CD4-positive, alpha-beta T cell treated with Interleukin-4 for 4 hours (primary cell): ENCODE measurements at places on chromosomes 16 and 17.
A peak's percentile ranks its signal among the peaks of the same experiment; 100 is the strongest.

DNA sequence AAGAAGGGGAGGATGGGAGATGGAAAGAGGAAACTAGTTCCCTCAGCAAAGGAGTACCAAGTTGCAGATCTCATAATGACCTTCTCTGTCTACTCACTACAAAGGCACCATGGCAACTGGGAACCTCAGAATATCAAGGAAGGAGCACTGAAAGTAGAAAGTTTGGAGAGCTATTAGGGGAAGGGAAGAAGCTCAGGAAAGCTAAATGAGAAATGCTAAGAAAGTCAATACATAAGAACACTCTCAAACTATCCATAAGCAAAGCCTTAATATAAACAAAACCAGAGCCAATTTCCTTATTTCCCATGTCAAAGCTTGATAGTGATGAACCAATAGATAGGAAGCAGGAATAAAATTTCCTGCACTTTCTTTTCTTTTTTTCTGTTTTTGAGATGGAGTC is 57.9 kb upstream of the C17orf78 start:
- no peak for DNase-seq

DNA sequence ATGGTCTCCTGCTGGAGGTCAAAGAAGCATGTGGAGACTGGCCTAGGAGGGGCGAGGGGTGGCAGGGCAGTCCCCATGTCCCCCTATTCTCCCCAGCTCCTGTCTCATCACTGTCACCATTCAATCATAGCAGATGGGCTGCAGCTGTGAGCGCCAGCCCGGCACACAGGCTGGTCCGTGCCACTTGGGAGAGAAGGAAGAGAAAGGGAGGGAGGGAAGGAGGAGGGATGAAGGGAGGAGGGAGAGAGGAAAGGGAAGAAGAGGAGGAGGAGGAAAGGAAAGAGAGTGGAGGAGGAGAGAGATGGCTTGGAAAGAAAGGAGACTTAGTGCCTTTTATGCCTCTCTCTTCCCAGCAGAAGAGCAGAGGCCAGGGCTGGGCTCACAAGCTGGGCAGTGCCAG is 12.4 kb downstream of the NEUROD2 start:
- DNase-seq: no peak

DNA sequence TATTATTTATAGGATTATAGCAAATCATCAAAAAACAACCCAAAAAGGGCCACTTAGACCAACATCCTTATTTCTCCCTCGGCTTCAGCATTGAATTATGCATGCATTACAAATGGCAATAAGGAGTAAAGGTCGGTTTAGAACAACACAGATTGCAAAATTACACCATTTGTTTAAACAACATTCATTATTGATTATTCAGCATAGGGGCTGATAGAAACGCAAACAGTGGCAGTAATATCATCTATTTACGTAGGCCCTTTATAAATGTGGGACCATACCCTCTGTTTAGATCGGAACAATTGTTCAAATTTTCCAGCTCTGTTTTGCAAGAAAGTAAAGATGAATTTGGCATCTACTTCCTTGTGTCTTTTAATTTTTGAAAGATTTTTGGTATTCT is 153.3 kb downstream of the WWOX start:
- DNase-seq: no peak

DNA sequence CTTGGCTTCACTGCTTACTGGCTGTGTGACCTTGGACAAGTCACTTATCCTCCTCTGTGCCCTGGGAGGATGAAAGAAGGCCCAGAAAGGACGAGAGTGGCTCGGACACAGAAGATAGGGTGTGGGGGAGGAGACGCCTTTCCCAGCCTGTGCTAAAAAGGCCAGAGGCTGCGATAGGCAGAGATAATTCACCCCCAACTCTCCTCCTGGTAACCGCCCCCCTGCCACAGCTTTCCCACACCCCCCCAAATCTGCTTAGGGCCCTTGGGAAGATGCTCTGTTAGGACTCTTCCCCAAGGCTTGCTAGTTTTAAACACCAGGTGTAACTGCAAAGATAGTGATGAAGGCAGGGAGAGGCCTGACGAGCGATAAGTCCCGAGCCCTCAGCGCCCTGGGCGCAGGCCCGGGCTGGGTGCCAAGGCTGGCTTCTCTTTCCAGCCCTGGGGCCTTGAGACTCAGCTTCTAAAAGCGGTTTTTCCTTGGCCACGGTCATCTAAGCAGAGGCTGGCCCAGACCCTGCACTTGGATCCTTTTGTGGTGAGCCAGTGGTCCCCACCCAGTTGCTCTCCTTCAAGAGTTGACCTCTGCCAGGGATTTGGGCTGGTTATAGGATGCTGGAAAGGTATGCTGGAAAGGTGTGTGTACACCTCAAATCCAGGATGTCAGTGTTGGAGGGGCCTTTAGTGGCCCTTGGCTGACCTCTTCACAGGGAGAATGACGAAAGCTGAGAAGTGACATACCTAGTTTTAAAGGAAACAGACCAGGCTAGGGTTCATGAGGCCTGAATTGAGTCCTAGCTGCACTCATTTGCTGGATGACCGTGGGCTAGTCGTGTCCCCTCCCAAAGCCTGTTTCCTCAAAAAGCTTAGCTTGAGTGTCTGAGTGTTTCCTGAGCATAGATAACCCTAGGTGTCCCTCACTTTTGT is 3.4 kb upstream of the PPP1R9B start:
- DNase-seq: no peak

DNA sequence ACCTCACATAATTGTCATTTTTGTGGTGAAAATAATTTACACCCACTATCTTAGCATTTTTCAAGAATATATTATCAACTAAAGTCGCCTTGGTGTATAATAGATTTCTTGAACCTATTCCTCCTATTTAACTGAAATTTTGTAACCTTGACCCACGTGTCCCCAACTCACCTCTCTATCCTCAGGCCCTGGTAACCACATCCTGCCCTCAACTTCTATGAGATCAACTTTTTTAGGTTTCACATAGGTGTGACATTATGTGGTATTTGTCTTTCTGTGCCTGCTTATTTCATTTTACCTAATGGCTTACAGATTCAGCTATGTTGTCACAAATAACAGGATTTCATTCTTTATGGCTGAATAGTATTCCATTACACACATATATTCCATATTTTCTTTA is 73.0 kb upstream of the CNTNAP4 start:
- DNase-seq: no peak

- no peak for DNase-seq
Measured at GRCh38 chr16:77780378-77780837, 8.0 kb upstream of the VAT1L start.

DNA sequence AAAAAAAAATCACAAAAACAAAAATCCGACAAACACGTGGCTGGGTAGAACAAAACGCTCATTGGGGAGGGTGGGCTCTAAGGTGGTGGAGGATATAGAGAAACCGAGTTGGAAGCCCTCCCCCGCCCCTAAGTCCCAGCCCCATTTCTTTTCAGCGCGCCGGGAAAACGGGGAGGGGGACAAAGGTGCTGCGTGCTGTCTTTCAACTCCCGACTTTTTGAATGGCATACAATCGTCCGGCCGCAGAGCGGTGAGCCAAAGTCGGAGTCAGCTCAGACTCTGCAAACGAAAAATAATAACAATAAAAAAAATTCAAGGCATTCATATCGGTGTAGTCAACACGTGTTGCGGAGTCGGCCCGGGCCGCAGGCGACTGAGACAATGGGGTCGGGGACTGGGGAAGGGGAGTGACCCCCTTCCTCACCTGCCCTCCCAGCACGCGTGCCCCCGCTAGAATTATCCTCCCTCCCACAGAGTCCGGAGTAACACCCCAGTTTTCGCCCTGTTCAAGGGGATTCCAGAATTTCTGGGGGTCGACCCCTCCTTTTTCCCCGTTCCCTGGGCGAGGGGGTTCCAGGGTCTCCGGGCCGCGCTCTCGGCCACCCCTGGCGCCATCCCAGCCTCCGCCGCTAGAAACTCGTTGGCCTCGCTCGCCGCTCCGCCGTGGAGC is 1.7 kb upstream of the IGF2BP1 start:
- no peak for DNase-seq

DNA sequence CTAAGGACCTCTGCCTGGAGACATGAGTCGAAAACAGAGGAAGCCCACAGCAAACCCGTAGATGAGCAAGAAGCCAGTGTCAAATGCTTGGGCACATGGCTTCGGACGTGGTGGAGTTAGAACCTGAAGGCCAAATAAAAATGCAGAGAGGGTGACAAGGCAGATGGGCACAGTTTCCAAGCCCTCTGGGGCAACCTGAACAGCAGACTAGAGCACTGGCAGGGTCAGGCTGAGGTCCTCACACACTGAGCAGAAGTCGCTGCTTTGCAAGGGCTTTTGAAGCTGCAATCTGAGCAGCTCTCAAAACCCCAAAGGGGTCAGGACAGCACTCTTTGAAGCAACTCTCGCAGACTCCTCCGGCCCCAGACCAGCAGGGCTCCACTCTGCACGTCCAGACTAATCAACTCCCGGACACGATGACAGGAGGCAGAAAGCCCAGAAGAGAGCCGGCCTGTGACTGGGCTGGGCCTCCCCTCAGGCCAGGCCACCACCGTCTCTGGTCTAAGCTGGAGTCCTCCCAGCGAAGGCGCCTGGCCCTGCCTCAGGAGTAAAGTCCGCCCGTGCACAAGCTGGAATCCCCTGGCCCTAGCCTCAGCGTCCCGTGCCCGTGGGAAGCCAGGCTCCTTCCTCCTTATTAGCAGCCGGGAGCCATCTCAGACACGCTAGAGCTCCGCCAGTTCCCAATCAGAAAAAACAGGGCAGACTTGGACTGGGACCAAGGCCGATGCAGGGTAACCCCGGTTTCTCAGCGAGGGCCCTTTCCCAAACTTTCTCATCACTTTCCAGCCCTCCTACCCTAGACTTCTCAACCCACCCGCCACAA is 924 bp downstream of the SMARCD2 start:
- no peak for DNase-seq

GRCh38 chr17:20172376-20172775 is 163.2 kb downstream of the SPECC1 start:
- no peak for DNase-seq

DNA sequence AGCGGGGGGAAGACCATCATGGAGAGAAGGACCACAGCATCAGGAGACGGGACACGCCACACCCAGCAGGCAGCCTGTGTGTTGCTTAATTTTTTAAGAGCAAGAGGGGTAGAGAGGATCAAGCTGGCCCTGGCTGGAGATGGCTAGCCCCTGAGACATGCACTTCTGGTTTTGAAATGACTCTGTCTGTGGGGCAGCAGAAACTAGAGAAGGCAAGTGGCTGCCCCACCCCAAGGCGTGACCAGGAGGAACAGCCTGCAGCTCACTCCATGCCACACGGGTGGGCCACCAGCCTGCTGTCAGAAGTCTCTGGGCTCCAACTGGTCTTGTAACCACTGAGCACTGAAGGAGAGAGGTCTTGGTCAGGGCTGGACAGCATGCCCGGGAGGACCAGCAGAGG is 75.5 kb downstream of the SOCS1 start:
- DNase-seq: no peak

DNA sequence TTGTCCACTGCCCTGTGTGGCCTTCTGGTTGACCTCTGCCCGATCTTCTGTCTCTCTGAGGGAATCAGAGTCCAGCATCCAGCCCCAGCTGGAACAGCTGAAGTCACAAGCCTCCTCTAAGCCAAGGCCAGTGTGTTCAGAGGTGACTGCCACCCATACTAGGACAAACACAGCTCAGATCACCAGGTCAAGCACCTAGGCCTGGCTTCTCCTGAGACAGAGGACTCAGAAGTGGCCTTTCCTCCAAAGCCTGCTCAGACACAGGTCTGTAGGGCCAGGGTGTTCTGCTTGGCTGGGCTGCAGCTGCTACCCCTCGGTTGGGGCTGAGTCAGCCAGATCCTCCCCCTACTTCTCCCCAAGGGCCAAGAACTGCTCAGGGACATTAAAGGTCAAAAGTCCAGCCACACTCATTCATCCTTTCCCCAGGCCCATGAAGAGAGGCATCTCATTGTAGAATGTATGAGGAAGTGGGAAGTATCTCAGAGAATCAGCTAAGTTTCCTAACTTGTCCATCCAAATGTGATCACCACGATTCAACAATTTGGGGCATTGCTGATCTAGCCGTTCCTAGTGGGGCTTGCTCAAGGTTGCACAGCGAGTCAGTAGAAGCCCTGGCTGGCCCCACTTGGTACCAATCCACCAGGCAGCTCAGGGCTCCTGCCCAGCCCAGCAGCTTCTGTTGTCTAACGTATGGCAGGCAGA is 7.6 kb downstream of the SLC46A1 start:
- no peak for DNase-seq

GRCh38 chr17:30222721-30223175 is 12.7 kb downstream of the SLC6A4 start:
- DNase-seq: no peak

GRCh38 chr17:59641799-59642484 is 22.2 kb downstream of the CLTC start:
- DNase-seq: peak; percentile 39

DNA sequence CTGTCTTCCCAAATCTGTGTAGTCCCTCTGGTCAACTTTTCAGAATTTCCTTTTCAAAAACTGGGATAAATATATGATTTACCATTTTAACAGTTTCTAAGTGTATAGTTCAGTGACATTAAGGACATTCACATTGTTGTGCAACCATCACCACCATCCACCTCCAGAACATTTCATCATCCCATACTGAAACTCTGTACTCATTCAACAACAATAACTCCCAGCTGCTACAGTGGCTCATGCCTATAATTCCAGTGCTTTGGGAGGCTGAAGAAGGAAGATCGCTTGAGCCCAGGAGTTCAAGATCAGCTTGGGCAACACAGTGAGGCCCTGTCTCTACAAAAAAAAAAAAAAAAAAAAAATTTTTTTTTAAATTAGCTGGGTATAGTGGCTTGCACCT is 131.0 kb downstream of the AATF start:
- no peak for DNase-seq

DNA sequence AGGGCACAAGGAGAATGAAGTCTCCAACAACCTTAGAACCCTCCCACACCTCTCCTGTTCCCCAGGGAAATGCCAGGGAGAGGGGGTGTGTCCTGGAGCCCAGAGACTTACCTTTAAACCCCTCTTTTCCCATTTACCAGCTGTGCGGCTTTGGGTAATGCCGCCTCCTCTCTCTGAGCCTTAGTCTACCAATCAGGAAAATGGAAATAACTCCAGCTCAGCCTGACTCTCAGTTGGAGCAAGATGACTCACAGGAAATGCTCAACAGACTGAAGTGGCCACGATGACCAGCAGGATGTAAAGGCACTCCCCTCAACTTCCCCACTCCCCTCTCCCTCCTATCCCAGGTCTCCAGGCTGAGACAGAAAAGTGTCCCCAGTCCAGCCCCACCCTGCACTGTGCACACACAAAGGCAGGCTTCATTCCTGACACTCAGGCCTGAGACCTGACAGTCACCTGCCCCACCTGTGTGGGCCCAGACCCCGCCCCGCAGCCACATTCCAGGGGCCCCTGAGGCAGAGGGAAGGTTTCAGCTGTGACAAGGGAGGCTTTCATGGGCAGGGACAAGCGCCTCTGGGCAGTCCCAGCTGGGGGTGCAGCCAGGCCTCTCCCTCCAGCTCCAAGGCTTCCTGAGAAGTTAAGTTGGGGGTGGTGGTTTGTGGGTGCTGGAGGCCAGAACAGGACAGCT is 3.0 kb upstream of the KRT15 start:
- no peak for DNase-seq
